ENCODE measurements at places on chromosomes 1 and 21.

- DNase-seq, result no peak
Observed at GRCh38 chr1:58258082-58258481, 288.4 kb downstream of the OMA1 start.

DNA sequence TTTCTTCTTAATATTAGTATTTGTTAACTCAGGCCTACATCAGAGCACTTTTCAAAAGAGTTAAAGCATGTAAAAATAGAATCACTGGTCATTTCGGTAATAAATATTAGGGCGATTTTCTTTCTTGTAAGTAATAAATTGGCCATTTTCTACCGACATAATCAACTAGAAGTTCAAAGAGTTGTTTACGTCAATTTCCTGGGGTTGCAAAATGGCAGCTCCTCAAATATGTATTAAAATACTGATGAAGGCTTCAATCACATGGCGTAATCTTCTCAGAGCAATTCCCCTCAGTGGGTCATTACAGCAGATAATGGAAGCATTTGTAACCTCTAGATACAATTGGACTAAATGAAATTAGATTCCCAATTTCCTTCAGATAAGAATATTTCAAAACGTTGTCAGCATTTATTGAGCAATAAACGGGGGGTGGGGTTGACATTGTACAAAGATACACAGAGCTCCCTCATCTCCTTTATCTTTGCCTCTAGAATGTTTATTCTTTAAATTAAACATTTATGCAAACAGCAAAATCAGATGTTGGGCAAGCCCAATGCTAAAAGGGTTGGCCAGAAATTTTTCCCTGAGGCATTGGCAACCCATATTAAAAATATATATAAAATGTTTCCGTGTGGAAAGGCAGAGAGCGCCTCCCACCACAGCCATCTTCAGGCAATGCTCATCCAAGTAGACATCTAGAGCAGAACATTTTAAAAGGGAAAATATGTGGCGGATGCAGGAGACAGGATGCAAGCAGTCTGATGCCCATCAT, 240.6 kb downstream of the NCAM2 start:
- no peak for DNase-seq

- DNase-seq, result no peak
Observed at GRCh38 chr1:186753241-186753640, 73.0 kb upstream of the PTGS2 start.

DNA sequence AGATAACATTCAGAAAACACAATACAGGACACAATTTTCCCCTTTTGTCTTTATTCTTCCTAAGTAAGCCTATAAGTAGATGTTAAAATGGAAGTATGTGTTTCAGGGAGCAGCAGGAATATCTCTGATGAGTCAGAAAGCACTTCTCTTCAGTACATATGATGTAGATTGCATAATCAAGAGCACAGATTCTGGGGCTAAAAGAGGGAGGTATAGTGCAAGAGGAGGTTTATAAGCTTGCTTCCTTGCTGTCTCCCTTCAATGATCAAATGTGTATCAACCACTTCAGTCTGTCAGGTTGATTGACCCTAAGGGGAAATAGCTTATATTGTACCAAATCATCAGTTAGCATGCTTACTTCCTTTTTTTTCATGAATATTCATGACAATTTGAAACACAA, 822.8 kb downstream of the BRINP3 start:
- DNase-seq, result no peak

DNA sequence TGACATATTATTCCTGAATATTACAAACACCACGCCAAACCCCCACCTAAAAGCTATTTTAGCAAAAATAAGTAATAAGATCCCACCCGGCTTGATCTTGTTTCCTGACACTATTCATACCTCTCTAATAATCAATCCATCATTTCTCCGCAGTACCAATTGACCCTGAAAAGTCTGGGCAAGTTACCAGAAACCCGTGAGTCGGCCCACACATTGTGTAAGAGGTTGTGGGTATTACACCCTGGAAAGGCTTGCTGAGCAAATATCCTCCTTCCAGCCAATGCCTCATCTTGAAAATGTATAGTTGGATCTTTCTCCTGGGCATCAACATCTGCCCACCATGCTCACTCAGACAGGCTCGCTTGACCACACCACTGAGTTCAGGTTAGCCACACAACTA, 451.0 kb downstream of the TTLL7 start:
- DNase-seq, result no peak

DNA sequence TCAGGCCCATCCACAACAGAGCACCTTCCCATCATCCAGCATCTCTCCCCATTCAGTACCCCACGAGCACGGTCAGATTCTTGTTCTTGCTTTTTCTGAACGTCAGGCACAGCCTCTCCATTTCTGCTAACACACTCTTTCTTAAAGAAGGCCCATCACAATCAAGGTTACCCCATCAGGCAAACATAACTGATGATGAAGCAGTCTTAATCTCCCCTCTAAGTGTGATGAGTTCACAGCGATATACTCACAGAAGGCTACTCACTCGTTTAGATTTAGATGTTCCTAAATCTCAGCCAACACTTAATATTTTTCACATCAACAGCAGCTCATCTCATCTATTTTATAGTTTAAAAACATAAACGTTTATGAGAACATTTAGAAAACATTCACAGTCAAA, 75.6 kb downstream of the ADSS2 start:
- DNase-seq, result no peak

DNA sequence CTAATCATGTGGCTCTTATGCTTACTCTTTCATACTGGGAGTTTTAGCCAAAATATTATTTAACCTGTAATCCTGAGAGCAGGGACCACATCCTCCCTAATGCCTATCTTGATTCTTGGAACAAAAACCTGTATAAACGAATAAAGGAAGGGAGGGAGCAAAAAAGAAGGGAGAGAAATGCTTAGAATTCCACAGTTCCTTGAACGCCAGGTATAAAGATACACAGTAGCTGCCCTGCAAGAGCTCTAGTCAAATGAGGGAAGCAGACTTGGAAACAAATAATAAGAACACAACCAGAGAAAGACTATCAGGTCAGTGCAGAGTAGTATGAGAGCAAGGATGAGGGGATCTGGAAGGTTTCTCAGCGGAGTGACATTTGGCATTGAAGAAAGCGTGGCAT, 116.3 kb downstream of the SLC30A10 start:
- no peak for DNase-seq

DNA sequence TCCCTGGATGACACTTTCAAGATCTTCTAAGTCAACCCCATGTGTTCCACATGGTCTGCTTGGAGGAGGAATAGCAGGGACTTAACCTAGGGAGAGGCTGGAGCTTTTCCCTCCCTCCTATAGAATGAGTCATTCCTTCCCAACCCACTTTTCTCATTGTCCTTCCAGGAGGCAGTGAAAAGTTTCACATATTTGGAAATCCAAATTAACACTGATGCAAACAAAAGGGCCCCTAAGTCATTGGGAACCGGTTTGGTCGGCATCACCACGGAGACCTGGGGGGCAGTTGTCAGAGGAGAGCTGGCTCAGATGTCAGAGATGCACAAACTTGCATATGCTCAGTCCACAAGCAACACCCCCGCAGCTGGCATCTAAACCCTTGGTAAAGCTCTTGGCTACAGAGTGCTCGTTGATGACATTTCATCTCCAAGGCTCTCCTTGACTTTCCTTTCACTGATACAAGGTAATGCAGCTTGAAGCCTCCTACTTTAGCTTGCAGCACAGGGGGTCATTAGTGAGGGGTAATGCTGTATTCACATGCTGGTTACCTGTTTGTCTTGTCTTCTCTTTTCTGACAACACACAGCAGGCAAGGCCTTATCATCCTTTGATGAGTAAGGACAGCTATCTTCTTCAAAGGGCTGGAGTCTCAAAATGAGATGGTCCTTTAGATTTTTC, 12.3 kb upstream of the LRRC8D start:
- no peak for DNase-seq
